ENCODE measurements at places on chromosomes 5 and 9.

DNA sequence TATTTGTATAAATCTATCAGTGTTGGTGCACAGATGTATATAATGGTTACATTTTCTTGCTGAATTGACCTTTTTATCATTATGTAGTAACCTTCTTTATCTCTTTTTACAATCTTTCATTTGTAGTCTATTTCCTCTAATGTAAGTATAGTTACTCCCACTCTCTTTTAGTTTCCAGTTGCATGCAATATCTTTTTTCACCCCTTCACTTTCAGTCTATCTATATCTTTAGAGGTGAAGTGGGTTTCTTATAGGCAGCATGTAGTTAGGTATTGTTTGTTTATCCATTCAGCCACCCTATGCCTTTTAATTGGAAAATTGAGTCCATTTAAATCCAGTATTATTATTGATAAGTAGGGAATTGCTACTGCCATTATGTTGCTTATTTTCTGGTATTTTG lies 6.1 kb upstream of the EMB start:
- DNase-seq, result no peak

- no peak for DNase-seq
Observed at GRCh38 chr9:5684101-5684500, 55.2 kb downstream of the RIC1 start.

- no peak for DNase-seq
Observed at GRCh38 chr5:103645816-103646215, 83.2 kb upstream of the NUDT12 start.

- DNase-seq, result no peak
Observed at GRCh38 chr5:42840842-42841567, 29.3 kb upstream of the SELENOP start.
